T-cell (primary cell): ENCODE measurements at places on chromosomes 3 and 15.
A peak's percentile ranks its signal among the peaks of the same experiment; 100 is the strongest.

DNA sequence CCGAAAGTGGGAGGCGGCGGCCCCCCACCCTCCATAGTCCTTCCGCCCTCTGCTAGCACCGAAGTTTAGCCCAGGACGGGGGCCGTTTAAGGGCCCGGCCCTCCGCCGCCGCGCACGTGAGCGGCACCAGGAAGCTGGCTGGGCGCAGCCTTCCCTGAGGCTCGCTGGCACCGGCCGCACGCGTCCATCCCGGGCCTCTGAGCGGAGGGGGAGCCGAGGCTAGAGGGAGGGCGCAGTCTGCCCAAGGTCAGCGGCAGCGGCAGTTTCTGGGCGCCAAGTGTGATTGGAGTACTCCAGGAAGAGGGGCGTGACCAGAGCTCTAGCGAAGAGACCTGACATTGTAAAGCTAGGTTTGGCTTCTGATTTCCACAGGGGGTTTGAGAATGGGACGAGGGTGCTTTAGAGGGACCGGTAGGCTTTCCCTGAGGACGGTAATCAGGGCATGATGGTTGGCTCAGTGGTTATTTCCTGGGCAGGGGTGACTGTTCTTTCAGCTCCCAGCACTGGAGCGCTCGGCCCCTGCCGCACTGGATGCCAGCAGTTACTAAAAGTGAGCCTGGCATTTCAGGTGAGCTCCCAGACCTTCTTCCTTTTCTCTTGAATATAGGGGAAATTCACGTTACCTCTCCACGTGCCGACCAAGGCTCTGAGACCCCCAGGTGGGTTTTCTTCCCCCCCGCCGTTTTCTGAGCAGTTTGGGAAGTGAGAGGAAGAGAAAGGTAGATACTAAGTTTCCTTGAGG, 853 bp downstream of the TEX264 start:
- peak; percentile 20 for DNase-seq

DNA sequence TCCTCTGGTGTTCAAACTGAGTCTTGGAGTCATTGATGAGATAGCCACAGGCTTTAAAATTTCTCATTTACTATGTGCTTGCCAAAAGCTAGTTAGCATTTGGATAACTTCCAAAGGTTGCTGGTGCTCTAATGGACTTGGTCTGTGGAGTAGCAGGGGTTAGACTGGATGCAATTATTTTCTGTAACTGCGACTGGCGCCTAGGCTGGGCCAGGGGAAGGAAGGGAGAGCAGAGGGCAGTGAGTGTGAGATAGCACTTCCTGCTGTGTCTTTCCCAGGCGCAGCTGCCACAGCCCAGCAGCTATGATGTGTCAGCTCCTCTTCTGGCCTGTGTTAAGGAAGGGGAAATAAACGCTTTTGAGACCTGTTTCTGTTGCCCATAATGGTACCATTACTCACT, 98.6 kb downstream of the MYRIP start:
- DNase-seq = no peak

DNA sequence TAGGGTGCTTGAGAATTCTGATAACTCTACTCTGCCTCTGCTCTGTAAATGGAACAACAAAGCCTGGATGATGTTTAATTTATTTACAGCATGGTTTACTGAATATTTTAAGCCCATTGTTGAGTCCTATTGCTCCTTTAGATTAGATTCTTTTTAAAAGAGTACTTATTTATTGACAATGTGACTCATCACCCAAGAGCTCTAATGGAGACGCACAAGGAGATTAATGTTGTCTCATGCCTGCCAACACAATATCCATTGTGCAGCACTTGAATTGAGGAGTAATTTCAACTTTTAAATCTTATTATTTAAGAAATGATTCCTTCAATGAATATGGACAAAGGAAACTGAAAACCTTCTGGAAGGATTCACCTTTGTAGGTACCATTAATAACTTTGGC, 691.4 kb downstream of the ZBBX start:
- DNase-seq = no peak

DNA sequence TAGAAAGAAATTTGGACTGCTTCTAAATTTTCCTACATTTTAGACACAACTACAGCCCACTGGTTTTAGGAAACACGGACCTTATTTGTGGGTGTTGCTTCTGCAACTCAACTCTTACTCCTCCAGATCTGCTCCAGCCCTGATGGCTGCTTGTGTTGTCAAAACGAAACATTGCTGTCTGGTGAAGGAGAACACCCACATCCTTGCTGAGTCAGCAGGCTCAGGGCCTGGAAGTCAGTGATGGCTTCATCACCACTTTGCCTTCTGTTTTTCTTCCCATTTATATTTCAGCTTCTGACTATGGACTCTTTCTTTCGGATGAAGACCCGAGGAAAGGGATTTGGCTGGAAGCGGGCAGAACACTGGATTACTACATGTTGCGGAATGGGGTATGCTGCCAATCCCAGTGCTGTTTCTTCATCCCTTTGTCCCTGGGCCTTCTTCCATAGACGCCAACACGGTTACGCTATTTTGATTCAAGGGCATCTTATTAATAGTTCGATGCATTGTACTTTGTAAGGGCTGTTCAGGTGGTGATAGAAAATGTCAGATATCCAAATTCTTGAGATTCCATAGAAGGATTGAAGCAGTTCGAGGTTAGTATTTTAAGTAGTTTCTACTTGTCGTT, 392.6 kb upstream of the TPM1 start:
- no peak for DNase-seq

- DNase-seq = no peak
Measured at GRCh38 chr15:62164014-62164395, 1.1 kb downstream of the C2CD4B start.

- no peak for DNase-seq
Measured at GRCh38 chr15:101055411-101055810, 136.3 kb downstream of the LRRK1 start.

GRCh38 chr3:138835397-138835757, 649 bp upstream of the PIK3CB start:
- DNase-seq = no peak

DNA sequence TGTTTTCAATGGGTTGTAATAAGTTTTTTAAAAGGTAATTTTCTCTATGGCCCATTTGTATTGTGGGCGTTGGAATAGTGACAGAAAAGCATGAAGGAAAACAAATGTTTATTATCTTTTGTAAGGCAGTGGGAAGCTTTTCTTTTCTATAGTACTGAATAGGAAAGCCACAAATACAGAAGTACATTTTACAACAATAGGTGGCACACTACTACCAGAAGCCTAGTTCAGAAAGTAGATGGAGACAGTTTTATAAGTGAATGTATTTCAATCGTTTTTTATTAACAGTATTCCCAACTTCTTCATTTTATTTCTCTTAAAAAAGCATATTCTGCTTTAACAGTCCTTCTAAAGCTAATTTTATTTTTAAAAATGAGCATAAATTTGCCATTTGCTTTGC, 296.7 kb downstream of the PTPRG start:
- no peak for DNase-seq

GRCh38 chr15:69606921-69607500, 154.4 kb downstream of the RPLP1 start:
- DNase-seq = no peak

- DNase-seq = no peak
Measured at GRCh38 chr15:84575493-84575892, 25.3 kb upstream of the ZSCAN2 start.

DNA sequence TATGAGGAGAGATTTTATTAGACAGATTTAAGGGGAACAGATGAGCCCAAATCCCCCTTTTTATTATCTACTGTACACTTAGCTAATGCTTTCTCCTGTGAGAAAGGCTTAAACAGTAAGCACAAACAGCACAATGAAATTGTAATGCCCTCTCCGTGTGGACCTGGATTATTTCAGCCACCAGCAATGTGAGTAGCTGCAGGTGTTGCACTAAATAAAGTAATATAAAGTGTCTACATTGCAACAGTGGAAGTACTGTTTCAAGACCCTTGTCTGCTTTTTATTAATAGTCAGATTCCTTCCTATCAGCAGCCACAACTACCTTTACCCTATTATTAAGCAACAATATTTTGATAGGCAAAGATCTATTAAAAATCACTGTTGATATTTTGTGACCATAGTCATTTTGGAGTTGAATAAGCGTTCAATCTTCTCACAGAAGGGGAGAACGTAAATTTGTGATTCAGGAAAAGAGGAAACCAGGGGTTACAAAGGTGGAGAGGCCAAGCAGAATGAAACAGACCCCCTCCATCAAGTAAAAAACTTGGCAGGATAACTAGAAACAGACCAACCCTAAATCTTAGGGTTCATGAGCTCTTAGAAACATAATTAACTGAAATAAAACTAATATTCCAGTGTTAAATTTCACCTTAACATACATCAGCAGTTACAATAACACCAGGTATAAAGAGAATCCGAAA, 422.6 kb downstream of the MECOM start:
- no peak for DNase-seq

DNA sequence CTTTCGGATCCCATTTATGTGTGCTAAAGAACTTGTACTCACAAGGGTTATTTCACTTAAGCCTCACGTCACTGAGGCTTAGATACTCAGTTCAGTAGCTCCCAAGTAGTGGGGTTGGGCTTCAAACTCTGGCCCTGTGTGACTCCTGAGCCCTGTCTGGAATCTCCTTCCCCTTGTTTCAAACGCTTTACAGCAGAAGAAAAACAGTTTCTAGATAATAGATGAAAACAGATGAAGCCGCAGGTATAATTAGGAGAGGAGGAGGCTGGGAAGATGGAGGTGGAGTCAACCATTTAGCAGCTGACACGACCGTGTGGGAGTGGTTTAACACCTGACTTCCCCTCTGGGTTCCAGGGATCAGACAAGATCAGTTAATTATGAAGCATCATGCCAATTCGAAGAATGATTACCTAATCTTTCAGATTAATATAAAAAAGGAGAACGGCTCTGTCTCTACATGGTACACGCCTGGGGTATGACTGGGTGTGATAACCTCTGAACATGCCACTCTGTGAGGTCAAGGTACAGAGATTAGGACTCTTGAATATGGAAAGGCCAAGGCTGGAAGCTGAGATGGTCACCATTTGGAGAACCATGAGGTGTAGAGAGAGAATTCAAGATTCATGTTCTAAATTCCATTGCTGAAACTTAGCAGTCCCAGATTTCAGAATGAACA, 31.1 kb downstream of the TPM1 start:
- DNase-seq = no peak

DNA sequence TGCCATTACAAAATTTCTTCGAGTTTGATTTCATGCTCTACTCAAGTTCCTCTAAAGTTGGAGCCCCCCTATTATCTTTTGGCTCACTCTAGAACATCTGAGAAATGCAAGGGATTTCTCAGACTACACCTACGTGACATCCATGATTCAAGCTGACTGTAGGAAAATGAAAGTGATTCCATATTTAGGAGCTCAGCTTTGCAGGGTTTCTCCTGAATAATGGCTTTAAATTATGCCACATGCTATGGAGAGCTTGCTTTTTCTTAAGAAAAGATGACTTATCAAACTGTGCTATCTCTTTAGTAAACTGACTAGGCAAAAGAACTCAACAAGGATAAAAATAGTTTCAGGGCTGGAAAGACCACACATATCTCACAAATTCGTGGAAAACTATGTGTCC, 292.1 kb downstream of the LSAMP start:
- DNase-seq = no peak

DNA sequence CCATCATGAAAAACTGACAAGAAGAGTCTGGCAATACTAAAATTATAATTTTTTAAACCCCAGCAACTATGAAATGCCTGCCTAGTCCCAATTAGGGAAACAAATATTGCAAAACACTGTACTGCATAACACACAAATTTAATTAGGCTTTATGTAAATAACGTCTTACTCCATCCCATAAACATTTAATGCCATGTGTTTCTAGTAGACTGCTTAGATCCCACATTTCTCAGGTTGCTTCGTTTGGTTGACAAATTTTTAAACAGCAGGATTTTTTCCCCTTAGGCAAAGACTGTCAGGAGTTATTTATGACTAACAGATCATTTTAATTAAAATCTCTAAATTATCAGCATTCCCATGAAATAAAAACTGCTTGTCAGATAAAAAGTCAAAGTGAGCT, 29.9 kb downstream of the EIF2AK4 start:
- no peak for DNase-seq

DNA sequence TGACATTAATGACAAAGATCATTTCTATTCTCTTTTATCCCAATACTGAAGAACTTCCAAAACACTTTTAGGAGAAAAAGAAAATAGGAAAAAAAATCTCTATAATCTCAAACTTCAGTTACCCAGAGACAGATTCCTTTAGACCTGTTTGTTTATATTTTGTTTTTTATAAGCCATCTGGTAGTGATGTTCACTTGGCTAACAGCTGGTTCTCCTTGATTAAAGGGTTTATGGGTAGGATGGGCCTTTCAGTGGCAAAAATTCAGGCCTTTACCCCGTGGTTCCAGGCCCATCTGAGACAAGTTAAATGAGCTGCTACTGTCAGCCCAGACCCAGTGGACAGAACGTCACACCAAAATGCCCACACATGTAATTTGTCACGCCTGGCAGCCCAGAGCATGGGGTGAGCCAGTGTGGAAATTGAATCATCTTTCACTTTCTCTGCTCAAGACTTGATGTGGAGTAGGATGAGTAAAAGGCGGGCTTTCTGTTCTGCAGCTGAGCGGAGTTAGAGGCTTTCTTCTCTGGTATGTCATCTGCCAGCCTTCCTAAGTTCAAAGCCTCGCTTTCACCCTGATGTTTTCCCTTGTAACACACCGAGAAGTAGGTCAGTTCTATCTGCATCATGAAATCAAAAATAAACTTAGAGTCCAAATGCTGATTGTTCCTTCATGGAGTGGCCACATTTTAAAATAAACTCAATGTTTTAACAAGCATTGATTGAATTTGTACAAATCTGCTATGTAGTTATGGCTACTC, 62.5 kb upstream of the SKOR1 start:
- DNase-seq = no peak

DNA sequence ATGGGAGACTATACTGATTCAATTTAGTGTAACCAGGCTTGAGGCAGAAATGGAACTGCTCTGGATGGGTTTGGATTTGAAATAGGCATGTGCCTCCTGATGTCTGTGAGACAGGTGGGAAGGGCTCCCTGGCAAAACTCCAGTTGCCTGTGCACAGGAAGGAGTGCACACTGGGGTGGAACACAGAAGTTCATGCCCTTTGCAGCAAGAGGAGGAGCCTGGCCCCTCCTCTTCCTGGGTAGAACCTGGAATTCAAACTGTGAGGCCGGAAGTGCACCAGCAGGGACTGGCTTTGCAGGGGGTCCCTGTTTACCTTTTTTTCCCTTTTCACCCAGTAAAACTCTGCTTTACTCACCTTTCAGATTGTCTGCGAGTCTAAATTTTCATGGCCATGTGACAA, 99.9 kb downstream of the GMPS start:
- no peak for DNase-seq

- DNase-seq = no peak
Measured at GRCh38 chr3:48595526-48596121, 495 bp upstream of the COL7A1 start.
